ENCODE measurements at places on chromosomes 7 and 10.

- no peak for DNase-seq
These were observed 1106.2 kb downstream of the XPNPEP1 start for GRCh38 chr10:108817135-108817534.

DNA sequence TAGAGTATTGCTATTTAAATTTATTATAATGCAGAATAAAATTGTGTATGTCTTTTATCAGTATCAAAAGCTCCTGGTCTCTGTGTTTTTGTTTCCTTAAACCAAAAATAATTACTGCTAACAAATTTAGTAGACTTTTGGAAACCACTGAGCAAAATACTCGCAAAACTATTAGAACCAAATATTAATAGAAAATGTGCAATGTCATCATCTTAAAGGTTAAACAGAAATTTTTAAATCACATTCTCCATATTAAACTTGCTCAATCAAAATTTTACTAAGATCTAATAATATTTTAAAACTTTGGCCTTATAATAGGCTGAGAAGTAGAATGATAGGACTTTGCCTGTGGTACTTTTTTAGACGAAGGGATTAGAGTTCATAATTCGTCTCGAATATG, 48.4 kb downstream of the AASS start:
- DNase-seq, result no peak

DNA sequence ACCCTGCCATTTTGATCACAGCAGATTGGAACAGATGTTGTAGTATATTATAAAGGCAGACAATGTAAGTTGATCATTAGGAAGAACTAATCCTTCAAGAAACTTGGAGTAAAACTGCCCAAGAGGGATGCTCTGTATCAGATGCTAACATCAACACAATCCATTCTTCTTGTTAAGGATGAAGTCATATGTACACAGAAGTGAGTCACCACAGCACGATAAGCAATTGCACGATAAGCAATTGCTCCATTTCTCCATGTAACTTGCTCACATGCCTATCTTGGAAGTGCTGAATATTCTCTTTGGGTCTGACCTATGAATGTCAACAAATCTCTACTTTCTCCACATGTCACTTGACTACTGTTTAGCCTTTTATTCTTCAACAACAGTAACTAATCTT, 41.5 kb upstream of the DMTF1 start:
- DNase-seq, result no peak

GRCh38 chr7:32142649-32143048, 72.4 kb upstream of the PDE1C start:
- no peak for DNase-seq

- no peak for DNase-seq
These were observed 214.8 kb upstream of the CTBP2 start for GRCh38 chr10:125375210-125375609.

GRCh38 chr7:146709451-146710027, 592.9 kb downstream of the CNTNAP2 start:
- no peak for DNase-seq

DNA sequence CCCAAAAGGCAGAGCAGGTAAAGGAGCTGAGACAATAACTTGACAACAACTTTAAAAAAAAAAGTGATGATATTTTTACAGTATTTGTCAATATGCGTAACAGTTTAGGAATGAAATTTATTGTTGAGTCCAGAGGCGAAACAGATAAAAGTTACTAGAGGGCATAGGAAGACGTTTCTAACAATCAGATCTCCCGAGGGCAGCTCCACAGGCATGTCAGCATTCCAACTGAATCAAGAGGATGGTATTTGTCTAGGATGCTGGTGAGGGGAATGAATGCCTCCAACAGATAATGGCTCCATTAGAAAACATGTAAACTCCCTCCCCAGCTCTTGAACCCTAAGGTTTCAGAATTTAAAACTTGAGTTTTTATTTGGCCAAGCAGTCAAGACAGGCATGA, 733.9 kb upstream of the SORCS1 start:
- DNase-seq, result no peak

DNA sequence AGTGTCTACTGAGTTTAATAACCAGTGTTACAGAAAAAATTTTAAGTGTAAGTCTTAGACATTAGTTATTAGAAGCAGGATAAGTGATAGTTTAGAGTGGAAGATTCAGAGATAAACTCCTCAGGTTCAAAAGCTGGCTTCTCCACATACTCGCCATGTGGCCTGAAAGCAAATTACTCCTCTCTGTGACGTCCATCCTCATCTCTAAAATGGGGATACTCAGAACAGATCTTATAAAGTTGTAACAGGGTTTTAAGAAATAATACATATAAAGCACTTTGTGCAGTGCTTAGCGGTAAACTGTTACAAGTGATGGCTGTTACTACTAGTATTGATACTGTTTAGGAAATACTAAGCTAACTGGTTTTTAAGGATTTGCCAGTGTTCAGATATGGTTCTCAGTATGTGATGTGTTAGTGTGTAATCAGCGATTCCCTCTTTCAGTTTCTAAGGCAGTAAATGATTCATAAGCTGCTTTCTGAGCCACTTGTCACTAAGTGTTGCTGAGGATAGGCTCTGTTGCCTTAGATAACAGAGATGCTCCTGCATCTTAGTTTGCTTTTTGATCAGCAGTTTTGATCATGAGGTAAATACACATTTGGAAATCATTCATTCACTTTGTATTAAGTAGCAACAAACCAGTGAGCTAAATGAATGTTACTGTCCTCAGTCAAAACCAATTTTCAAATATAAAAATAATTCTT, 58.7 kb downstream of the CYP51A1 start:
- DNase-seq, result no peak

DNA sequence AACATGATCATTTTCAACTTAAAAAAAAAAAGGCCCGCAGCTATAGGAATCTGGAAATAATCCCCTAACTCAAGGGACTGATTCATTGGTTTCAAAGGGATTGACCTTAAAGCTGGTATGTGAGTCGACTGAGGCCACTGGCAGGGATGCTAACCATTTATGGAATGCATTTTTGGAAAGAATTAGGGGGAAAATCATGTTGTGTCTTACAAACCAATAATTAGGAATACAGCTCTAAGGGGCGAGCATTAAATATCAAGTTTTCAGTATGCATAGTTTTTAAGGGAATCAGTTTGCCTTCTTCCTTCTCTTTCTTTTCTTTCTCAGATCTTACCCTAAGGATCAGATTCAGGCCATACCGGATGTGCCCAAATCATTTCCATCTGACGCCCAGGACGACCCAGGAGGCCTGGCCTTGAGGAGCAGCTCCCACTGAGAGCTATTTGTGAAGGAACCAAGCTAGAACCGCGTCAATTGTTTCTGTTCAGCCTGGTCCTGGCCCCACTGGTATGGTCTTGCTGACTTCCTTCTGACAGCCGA, 48.7 kb downstream of the BPGM start:
- DNase-seq, result no peak

DNA sequence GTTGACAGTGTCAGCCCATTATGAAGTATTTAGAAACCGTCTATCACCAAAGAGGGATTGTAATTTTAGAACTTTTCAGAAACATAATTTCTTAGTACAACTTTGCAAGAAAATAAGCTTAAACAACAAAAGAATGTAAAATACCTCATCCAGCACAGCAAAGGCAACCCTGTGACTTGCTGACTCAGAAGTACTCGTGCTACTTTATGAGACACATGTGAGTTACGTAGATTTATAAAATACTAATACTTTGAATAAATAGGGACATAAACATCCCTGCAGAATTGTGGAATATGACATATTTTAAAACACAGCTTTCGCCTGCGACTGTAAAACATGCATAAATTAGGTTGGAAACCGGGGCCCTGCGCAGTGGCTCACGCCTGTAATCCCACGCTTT, 739.7 kb upstream of the ANKRD30A start:
- no peak for DNase-seq

- no peak for DNase-seq
These were observed 50.7 kb upstream of the RPA3 start for GRCh38 chr7:7768977-7769709.

DNA sequence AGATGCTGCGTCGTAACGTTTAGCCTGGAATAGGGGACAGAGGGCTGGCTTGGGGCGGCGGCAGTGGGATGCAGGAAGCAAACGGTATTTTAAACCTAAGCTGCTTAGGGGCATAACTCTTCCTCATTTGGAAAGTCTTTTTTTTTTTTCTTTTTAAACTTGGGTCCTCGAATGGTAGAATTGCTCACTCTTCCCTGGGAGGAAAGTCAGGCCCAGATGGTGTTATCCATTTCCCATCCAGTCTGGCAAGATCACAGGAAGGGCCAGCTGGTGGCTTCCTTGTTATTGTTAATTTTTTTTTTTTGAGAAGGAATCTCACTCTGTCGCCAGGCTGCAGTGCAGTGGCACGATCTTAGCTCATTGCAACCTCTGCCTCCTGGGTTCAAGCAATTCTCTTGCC, 56.6 kb downstream of the TMEM209 start:
- DNase-seq, result peak; percentile 48

DNA sequence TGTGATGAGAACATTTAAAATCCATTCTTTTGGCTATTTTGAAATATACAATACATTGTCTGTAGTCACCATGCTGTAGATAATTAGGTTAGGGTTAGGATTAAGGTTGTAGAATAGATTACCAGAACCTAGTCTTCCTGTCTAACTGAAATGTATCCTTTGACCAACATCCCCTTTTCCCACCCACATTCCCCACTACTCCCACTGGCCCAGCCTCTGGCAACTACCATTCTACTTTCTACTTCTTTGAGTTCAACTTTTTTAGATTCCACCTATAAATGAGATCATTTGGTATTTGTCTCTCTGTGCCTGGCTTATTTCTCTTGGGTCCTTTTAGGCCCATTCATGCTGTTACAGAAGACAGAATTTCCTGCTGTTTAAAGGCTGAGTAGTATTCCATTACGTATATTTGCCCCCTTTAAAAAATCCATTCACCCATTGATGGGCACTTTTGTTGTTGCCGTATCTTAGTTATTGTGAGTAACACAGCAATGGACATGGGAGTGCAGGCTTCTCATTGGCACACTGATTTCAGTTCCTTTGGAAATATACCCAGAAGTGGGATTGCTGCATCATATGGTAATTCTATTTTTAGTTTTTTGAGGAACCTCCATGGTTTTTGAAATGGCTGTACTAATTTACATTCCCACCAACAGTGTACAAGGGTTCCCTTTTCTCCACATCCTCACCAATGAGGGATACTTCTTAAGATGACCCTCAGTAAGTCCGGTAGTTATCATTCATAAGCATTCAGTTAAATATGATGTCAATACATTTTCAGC, 104.0 kb downstream of the RALA start:
- DNase-seq, result no peak

- no peak for DNase-seq
These were observed 100.8 kb downstream of the PLCE1 start for GRCh38 chr10:94094540-94094939.

GRCh38 chr7:1966631-1967200, 266.0 kb downstream of the MAD1L1 start:
- DNase-seq, result no peak

DNA sequence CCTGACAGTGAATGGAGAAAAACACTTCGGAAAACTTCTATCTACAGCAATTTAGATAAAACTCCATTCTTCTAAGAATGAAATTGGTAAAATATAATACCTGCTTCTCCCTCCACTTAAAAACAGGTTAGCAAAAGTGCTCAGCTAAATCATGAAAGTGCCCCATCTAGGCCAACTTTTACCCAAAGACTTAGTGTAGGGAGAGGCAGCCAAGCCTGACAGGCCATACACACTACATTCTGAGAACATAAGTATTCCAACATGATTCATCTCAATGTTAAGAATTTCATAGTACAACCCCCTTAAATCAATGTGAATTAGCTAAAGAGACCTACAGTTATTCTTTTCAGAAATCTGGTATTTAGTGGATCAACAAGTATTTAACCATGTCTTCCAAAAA, 7.2 kb downstream of the FAM3C start:
- DNase-seq, result no peak

DNA sequence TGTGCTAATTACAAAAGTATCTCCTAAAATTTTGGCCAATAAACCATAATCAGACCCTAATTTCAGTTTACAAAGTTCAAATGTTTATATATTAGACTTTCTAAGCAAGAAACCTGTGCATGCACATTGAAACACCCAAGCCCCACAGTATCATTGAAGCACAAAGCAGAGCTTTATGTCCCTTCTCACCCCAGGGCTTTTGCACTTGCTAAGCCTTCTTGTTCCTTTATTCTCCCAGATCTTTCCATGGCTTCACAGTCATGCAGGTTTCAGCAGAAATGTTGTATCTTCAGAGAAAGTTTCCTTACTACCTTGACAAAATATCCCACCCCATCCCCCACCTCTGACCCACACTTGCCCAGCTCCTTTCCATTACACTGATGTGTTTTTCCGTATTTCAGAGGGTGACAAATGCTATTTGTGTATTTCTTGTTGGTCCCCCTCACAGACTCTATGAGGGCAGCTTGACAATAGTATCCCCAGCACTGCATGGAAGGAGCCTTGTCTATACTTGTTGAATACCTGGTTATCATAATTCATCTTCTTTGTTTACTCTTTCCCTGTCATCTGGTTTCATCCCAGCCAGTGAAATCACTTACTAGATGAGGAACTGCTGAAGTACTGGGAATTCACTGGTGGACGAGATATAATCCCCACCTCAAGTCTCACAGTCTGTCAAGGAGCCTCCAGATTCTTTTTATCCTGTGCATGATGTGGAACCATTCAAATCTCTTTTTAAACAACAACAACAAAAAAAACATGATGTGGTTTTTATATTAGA, 24.0 kb upstream of the PCGF5 start:
- no peak for DNase-seq

DNA sequence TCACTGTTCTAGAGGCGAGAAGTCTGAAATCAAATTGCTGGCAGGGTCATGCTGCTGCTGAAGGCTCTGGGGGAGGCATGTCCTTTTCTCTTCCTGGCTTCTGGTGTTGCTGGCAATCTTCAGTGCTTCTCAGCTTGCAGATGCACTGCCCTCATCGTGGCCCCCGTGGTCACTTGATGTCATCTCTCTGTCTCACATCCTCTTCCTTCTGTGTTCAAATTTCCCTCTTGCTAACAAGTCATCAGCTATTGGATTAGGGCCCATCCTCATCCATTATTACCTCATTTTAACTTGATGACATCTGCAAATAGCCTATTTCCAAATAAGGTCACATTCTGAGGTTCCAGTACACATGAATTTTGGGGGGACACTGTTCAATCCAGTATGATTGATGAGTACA, 36.6 kb upstream of the SRGN start:
- no peak for DNase-seq

- no peak for DNase-seq
These were observed 442.1 kb upstream of the FOXK1 start for GRCh38 chr7:4240042-4240441.

DNA sequence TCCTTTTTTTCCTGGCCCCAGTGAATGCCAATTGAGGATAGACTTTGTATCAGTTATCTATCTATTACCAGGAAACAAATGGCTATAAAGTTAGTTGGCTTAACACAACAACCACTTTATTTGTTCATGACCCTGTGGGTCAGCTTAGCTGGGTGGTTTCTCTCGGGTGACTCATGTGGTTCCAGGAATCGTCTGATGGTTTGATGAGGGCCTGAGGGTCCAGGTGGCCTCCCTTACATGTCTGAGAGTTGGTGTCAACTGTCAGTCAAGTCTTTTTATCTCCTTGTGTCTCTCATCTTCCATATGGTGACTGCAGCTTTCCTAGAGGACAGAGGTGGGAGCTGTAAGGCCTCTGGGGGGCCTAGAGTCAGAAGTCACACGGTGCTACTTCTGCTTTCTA, 15.3 kb upstream of the MAPK8 start:
- no peak for DNase-seq
